ENCODE measurements at places on chromosomes 3 and 15. TPM values are rescaled to one million over a fixed set of nuclear protein-coding genes. Genes with fewer than 3 reads are reported as not detected.

DNA sequence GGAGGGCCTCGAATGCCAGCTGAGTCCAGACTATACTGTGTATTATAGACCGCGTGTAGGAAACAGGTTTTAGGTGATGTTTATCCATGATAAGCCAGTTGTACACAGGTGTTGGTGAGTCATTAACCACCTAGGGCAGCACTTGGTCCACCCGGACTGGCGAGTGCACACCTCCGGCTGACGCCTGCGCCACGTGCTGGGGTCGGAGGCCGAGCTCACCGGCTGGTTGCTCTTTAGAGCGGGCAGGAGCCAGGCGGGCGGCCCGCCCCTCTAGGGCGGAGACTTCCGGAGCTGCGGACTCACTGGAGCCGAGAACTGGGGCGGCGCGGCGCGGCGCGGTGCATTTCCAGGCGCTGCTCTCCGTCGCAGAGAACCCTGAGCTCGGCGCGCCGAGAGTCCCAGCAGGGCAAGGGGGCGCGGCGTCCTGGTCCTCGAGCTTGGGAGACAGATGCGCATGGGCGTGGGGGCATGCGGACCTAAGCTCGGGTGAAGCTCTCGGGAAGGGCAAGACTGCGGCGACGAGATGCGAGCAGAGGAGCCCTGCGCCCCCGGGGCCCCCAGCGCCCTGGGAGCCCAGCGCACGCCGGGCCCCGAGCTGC lies at the start of gene ESYT3:
Gene ESYT3 (plus strand): TSS at position 341 of the 599 bp plus-strand sequence. CDS start 183 bp downstream, at position 524.
- no peak for DNase-seq

- DNase-seq = no peak
Measured at GRCh38 chr3:99825004-99825640, 7.5 kb downstream of the CMSS1 start.

DNA sequence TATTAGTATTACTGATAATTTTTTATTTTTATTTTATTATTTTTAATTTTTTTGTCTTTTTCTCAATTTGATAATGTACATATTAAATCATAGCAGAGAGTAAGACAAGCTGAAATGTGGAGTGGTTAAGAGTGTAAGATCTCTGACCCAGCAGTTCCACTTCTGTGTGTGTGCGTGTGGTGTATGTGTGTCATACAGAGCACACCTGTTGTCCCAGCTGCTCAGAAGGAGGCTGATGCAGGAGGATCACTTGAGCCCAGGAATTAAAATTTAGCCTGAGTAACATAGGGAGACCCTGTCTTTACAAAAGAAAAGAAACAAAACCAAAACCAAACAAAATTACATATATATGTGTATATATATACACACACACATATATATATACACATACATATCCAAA lies 1.4 kb upstream of the CIDEC start:
- no peak for DNase-seq

GRCh38 chr3:108292450-108292849 lies 3.9 kb upstream of the HHLA2 start:
- DNase-seq = no peak

- DNase-seq = no peak
Measured at GRCh38 chr3:36904641-36905040, 40.2 kb downstream of the TRANK1 start.

DNA sequence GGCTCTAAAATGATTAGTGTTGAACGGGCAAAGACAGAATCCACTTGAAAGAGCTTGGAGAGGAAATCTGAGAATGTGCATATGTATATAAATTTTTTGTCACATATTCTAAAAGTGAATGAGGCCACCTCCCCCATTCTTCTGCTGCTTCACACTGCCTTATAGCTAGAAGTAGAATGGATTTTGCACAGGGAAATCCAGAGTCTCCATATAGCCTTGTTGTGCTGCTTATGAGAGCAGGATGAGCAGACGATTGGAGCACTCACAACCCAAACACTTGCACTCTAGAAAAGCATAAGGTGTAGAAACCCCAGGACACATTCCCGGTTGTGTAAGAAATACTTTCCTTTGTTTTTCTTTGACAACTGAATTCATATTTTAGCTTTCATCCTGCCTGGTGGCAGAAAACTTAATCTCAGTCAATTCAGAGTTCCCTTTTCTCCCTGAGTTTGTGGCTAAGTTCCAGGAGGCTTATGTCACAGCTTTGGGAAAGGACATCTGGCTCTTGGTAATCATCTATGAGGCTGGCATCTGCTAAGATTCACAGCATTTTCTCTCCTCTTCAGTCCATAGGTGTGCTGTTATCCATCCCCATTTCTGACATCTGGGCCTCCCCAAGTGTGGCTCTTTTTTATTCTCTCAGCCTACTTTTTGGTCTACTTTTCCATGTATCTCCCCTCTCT lies 188.4 kb upstream of the PFN2 start:
- peak; percentile 13 for DNase-seq

GRCh38 chr3:189508784-189509501 lies 122.2 kb upstream of the TP63 start:
- DNase-seq = no peak

- DNase-seq = no peak
Measured at GRCh38 chr3:28761375-28761774, 412.8 kb upstream of the AZI2 start.

GRCh38 chr15:98996169-98996568 lies 11.4 kb downstream of the PGPEP1L start:
- DNase-seq = no peak

DNA sequence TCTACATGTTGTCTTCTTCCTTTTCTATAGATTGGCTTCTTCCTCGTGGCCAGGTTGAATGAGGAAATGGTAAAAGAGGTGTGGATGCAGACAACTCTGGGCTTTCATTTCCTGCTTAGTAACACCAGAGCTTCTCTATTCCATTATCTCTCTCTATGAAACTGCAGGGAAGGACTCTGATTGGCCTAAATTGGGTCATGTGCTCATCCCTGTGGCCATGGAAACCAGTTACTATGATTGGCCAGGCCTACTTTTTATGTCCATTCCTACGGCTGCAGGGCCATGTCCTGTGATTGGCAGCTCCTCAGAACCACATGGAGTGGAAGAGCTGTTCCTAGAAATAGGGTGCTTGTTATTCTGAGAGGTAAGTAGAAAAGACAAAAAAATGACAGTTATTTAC lies 486.9 kb upstream of the ADAMTS9 start:
- DNase-seq = no peak

DNA sequence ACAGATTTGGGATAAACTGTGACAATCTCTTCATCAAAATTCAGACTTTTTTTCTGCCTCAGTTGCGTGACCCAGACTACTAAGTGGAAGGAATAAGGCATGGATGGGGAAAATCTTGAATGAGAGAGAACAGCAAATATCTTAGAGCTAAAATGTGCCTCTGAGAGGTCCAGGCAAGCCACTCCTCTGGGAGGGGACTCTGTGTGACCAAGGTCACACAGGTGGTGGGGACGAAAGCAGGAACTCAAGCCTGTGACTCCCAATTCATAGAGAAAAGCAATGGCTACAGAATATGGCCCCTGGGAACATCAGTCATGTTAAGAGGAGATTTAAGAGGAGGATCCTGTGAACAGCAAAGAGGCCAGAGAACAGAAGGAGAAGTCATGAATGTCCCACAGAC lies 268.1 kb downstream of the FOXP1 start:
- no peak for DNase-seq

GRCh38 chr3:140467796-140468315 lies 210.0 kb upstream of the TRIM42 start:
- no peak for DNase-seq

DNA sequence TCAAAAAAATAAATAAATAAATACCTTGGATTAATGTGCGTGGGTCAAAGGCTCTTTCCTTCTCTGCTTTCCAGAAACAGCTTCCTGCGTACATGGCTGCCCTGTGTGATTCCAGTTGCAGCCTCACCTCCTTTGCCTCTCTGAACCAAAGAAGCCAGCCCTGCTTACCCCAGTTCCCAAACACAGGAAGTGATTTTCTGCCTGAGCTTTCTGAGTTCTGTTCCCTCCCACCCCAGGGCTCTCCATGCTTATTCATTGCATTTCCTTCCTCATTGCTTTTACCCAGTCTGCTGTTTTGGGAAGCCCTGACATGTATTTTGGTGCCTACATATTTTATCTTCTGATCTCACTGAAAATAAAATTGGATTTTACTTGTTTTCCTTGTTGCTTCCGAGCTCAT lies 15.4 kb downstream of the ZSCAN2 start:
- no peak for DNase-seq

- DNase-seq = peak; percentile 18
Measured at GRCh38 chr15:67472957-67473356, 48.0 kb upstream of the C15orf61 start.

GRCh38 chr3:146705225-146705624 lies 100.1 kb upstream of the PLSCR5 start:
- no peak for DNase-seq

- no peak for DNase-seq
Measured at GRCh38 chr3:144429719-144430121, 458.1 kb downstream of the DIPK2A start.

DNA sequence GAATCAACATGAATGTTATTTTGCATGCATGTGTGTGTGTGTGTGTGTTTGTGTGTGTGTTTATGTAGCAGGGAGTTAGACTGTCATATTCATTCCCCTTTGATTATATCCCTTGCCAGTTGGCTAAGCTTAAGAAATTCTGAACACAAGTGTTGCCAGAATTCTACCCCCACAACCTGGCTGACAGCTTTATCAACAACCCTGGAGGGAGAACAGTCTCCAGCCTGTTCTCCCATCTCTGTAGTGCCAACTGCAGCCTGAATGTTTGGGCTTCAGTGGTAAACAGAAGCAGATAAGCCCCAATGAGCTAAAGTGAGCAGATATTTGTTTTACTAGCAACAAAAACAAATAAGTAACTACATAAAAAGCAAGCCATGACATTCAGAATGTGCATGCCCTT lies 162.6 kb upstream of the ABI3BP start:
- no peak for DNase-seq

DNA sequence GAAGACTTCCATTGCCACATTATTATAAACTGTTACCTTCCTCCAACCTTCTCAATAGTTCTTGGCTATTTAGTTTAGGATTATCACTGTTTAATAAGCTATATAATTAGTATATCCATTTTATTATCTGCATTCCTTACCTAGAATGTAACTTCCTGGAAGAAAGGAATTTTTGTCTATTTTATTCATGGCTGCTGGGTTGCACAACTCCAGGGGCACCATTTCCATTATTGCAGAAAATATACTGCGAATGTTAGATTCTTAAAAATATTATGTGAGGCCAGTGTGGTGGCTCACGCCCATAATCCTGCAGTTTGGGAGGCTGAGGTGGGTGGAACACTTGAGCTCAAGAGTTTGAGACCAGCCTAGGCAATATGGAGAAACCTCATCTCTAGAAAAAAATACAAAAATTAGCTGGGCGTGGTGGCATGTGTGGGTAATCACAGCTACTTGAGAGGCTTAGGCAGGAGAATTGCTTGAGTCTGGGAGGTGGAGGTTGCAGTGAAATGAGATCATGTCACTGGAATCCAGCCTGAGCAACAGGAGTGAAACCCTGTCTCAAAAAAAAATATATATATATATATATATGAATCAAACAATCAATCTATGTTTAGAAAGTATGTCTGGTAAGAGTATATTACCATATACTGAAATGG lies 19.9 kb downstream of the CLDN1 start:
- no peak for DNase-seq

DNA sequence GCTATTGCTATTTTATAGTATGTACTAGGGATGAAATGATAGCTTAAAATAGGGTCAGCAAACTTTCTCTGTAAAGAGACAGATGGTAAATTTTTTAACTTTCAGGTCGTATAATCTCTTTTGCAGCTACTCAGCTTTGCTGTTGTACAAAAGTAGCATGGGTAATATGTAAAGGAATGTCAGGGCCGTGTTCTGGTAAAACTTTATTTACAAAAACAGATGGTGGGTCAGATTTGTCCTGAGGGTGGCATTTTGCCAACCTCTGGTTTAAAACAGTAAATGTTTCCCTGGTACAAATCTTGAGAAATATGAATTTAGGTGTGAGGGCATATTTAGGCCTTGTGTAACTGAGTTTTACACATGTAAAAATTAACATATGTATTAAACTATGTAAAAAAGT lies 18.6 kb downstream of the NMD3 start:
- no peak for DNase-seq

DNA sequence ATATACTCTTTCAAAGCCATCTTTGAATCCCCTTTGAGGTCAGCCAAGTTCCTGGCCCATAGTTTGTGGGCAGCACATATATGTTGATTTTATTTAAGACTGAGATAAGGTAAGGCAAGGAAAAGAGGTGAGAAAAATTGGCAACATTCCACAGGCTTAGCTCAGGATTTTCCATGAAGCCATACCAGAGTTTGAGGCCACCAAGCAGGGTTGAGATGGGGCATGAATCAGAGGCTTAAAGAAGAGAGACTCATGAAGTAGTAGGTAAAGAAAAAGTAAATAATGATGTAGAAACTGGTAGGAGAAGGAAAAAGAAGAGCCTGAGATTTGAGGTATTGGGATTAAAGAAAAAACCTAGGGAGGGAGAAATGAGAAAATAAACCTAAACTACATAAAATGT lies 89.2 kb downstream of the MYO5A start:
- DNase-seq = no peak

The LARP6 gene
- total RNA-seq = 6.8 TPM

The THRB gene
- total RNA-seq = 18.1 TPM

The ZNF654 gene
- 30.3 TPM for total RNA-seq

The TRPM1 gene
- 3.5 TPM for total RNA-seq

The WDR93 gene
- total RNA-seq = 0.20 TPM

The CMTM7 gene
- 11.0 TPM for total RNA-seq

The FANCD2OS gene
- not detected for total RNA-seq

The SV2B gene
- total RNA-seq = 1.5 TPM

The GNB4 gene
- total RNA-seq = 57.4 TPM

The TBCCD1 gene
- total RNA-seq = 13.9 TPM
